Breast epithelium (tissue), 4 donors: ENCODE measurements at places on chromosomes 6 and 20.

- H3K36me3 ChIP-seq = no peaks in the 10 kb centered on the region
- no peak overlapping the region for H3K27ac ChIP-seq
- DNase-seq = no peak
- no peaks in the 10 kb centered on the region for H3K27me3 ChIP-seq
- no peaks in the 10 kb centered on the region for H3K4me1 ChIP-seq
Observed at GRCh38 chr20:8388707-8389106, 256.6 kb downstream of the PLCB1 start.

DNA sequence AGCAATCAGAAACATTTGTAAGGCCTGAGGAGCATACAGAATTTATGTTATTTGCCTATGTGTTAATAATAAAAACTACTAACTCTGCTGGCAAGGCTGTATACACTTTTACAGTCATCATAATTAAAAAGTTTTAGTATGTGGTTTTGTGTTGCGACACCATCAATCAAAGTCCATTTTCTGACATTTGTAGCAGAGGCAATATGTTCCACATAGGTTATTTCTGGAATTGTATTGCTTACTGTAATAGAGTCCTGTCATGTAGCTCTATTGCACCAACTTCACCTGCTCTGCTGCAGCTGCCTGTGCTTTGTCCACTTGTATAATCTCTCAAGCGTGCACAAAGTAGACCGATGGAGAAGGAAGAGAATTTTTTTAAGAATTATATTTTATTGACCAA lies 501.8 kb downstream of the HACE1 start:
- H3K36me3 ChIP-seq = no peaks in the 10 kb centered on the region
- H3K27me3 ChIP-seq = no peaks in the 10 kb centered on the region
- no peak for DNase-seq
- no peak overlapping the region for H3K4me3 ChIP-seq
- no peak overlapping the region for H3K27ac ChIP-seq

DNA sequence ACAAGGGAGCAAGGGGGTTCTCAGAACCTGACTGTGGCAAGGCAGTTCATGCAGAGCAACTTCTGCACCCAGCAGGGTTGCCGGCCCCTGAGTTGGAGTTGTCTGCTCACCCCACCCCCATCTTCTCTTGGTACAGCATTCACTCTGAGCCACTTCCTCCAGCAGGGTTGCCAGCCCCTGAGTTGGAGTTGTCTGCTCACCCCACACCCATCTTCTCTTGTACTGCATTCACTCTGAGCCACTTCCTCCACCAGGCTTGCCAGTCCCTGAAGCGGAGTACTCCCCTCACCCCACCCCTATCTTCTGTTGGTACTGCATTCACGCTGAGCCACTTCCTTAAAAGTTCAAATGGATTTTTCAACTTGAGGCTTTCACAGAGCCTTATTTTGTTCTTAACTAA lies 79.7 kb upstream of the SYNDIG1 start:
- H3K27ac ChIP-seq = no peak overlapping the region
- no peak for DNase-seq
- H3K4me3 ChIP-seq = no peak overlapping the region
- H3K36me3 ChIP-seq = no peaks in the 10 kb centered on the region

DNA sequence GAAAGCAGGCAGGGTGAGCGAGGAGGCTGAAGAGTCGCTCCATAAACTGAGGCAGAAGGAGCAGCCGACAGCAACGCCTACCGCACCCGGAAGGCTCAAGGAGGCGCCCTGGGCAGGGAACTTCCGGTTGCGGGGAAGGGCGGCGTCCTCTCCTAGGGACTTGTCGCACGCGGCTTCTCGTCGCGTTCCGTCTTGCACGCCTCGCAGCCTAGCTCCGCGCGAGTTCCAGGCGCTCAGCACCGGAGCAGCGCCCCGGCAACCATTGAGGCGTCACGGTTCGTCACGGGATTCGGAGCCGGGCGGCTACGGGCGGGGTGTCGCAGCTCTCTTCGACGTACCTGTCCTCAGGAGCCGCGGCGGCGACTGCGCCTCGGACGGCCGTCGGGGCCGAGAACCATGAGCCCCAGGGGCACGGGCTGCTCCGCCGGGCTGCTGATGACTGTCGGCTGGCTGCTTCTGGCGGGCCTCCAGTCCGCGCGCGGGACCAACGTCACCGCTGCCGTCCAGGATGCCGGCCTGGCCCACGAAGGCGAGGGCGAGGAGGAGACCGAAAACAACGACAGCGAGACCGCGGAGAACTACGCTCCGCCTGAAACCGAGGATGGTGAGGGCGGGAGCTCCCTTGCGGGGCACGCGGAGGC lies at the start of gene SPACA1:
TSS of gene SPACA1 (plus strand) at position 332 of the 641 bp plus-strand sequence. CDS start at position 397, 65 bp downstream.
- DNase-seq = no peak
- no peaks in the 10 kb centered on the region for H3K4me1 ChIP-seq
- H3K36me3 ChIP-seq = no peaks in the 10 kb centered on the region
- H3K27ac ChIP-seq = no peak within 1 kb of the TSS

GRCh38 chr6:26097268-26097875 lies 10.1 kb downstream of the HFE start:
- H3K27me3 ChIP-seq = no peaks in the 10 kb centered on the region
- no peaks in the 10 kb centered on the region for H3K4me1 ChIP-seq
- H3K4me3 ChIP-seq = no peak overlapping the region
- no peaks in the 10 kb centered on the region for H3K36me3 ChIP-seq
- no peak overlapping the region for H3K27ac ChIP-seq

DNA sequence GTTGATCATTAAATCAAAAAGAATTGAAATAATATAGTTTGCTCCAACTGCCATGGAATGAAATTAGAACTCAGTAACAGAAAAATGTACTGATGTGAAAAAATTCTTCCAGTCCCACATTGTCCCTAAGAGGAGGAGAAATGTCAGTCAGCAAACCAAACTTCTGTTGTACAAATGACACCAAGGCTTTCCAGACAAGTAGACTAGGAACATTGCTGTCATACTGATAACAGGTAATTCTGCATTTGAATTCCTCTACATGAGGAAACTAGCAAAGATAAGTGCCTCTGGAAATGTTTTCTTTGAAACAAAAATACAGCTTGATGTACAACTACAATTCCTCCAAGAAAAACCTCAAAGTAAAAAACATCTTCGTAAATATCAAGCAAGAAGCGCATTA lies 90.2 kb downstream of the HIVEP1 start:
- no peak overlapping the region for H3K27ac ChIP-seq
- no peak overlapping the region for H3K4me3 ChIP-seq
- H3K4me1 ChIP-seq = no peaks in the 10 kb centered on the region
